T-helper 1 cell (primary cell): ENCODE measurements at places on chromosomes 5 and 9.

DNA sequence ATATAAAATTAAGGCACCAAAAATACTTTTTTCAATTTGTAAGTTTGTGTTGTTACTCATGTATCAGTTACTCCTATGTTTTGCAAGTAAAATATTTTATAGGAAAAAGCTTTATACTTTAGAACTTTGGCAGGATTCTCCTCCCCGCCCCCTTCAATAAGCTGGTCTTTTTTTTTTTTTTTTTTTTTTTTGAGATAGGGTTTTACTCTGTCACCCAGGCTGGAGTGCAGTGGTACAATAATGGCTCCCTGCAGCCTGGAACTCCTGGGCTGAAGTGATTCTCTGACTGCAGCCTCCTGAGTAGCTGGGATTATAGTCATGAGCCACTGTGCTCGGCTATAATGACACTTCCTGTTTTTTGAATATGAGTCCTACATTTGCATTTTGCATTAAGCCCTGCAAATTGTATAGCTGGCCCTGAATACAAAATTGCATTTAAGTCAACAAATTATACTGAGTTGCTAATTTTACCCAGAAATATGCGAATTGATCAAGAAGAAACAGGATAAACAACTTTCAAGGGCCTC lies 192.9 kb downstream of the PIK3R1 start:
- DNase-seq, result no peak

DNA sequence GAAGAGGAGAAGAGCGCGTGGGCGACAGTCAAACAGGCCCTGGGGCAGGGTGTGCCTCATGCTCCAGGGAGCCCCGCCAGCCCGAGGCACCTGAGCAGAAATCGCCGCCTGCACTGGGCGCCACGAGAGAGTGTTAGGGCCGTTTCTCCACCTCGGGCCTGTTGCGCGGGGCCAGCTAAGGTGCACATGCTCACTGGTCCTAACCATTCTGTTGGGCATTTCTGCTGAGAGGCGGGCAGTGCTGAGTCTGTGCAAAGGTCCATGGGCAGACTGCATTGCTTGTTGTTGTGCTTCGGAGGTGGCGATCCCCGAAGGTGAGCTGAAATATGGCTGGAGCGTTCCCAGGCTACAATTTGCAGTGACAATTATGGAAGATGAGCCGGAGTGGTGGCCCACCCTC lies 367.8 kb upstream of the SPATA31A5 start:
- DNase-seq, result no peak

DNA sequence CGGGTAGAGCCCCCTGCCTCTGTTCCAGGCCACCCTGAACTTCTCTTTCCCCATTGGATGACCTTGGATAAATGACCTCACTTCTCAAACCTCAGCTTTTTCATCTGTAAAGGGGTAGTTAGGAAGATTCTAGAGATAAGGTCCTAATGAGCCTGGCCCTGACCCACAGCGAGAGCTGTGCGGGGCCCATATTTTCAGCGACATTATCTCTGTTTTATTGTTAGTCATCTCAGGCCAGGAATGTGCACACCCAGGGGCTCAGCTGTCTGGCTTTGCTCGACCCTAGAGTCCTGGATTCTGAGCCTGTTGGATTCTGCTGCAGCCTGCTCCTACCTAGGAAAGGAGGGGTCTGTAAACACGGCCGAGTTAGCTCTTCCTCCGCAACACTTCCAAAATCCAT lies 81.2 kb upstream of the LMX1B start:
- DNase-seq, result no peak

DNA sequence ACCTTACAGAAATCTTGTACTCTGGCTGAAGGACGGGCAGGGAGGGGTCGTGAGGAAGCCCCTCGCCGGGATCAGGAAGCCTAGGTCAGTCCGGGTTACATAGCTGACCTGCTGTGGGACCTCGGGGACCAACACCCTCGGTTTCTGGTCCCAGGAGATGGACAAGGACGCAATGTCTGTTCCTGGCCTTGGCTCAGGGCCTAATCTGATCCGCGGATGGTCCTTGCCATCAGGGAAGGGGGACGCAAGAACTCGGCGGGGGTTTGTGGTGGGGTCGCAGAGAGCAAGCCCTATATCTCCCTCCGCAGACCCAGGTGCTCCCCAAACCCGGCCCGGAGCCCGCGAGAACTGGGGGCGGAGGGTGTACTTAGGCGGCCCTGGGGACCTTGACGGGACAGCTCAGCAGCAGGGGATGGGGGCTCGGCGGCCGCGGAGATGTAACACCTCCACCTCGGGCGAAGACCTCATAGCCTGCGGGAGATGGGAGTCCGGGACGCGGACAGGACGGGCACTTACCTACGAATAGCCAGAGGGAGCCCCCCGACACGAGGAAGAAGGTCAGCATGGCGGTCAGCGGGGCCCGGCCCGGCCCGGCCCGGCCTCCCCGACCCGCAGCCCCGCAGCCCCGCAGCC lies 353 bp downstream of the ACSL6 start:
- no peak for DNase-seq

DNA sequence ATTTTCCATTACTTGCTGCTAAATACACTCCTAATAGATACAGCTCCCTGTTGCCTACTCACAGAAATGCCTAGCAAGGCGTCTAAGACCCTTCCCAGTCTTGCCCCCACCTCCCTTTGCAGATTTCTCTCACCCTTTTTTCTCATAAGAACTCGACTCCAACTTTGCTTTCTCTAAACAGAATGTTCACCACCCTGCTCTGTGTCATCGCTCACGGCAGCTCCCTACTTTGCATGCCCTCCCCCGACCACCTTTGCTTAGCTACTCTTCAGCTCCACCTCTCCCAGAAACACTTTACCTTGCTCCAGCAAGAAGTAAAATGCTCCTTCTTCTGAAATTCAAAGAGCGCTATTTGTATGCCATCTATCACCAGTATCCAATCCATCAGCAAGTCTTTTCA lies 15.2 kb upstream of the PPP1R2B start:
- DNase-seq, result no peak

DNA sequence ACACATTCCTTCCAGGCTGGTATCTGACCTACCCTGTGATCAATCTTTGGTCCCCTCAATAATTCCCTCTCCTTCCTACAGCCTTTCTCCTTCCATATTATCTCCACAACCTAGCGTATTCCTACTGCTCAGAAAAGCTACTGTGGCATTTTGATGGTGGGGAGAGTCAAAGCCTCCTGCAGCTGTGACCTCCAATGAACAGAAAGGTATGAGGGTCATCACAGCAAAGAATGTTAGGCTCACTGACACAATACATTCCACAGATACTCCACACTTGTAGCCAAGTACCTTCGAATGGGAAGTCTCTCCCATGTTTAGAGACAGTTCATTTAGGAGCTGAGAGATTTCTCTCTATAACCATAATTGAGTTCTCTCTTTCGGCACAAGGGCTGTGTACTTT lies 5.9 kb downstream of the FBN2 start:
- no peak for DNase-seq

GRCh38 chr9:127717766-127718165 lies 1.9 kb downstream of the TTC16 start:
- DNase-seq, result no peak

- no peak for DNase-seq
Observed at GRCh38 chr9:131361202-131361833, 32.6 kb upstream of the PRRC2B start.

GRCh38 chr5:116318091-116318854 lies 233.4 kb downstream of the COMMD10 start:
- no peak for DNase-seq

- DNase-seq, result no peak
Observed at GRCh38 chr9:87342743-87343142, 154.9 kb upstream of the DAPK1 start.

GRCh38 chr9:38336341-38336740 lies 56.2 kb upstream of the ALDH1B1 start:
- DNase-seq, result no peak

DNA sequence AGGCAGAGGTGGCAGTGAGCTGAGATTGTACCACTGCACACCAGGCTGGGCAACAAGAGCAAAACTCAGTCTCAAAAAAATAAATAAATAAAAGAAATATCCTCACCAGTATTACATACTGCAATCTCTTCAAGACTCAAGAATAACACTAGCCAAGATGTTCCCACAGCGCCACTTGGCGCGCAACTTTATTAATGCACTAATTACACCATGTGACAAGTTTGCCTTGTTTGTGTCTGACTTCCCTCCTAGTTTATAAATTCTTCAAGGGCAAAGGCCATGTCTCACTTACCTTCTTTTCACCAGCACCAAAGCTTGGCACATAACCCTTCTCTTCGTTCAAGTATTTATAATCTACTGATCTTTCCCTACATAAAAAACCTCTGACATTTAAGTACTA lies 4.8 kb downstream of the SKP1 start:
- no peak for DNase-seq
